ENCODE measurements at places on chromosomes 7 and 10.

- no peak for DNase-seq
Observed at GRCh38 chr7:158976468-158976848, 120.1 kb downstream of the DYNC2I1 start.

DNA sequence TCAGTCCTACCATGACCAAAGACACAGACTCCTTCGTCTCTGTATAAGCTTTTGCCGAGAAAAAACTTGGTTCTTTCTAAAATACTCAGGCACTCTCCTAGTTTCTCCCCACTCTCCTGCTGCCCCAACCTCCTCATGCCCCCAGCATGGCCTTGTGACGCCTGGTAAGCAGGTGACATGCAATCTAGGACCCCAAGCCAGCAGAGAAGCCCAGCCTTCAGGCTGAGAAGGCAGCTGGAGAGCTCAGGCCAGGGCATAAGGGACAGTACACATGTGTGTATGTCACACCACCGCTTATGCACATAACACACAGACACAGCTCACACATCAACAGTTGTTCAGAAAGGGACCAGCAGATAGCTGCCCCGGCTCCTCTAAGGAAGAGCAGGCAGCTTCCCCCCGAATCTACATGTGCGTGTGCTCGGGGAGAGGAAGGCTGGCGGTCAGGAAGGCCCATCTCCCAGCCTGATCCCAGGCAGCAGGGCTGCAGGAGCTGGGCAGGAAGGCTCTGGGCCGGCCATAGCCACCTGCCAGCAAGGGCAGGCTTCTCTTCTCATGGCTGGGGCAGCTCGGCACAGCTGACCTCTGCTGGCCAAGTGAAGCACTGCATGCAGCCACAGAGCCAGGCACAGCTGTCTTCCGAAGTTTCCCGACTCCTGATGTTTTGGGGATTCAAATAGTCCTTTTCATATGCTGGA lies 8.5 kb downstream of the DDX56 start:
- DNase-seq, result peak; percentile 64

DNA sequence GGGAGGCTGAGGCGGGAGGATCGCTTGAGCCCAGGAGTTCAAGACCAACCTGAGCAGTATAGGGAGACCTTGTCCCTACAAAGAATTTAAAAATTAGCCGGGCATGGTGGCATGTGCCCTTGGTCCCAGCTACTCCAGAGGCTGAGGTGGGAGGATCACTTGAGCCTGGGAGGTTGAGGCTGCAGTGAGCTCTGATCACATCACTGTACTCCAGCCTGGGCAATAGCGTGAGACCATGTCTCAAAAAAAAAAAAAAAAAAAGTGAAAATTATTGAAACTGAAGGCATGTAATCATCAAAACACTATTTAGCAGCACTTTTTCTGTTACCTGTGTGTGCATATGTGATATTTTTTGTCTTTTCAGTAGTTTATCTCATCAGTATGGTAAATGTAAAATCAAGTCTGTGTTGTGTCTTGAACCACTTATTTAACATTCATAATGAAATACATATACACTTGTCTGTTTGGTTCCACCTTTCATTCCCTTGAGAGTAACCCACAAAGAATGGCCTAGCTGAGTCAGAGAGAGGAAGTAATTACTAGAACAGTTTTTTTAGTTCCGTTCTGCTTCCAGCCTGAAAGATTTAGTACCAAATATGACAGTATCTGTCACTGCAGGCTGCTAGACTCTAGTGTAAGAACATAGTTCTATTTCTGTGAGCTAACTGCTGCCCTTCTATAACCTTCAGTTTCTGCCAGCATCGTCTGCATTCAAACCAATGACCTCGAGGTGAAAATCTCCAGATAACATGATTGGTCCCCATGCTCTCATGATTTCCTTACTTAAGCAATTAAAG lies 68.6 kb downstream of the MMRN2 start:
- DNase-seq, result no peak

- no peak for DNase-seq
Observed at GRCh38 chr7:97007583-97007861, 2.2 kb downstream of the DLX6 start.

GRCh38 chr7:122588621-122589020 lies 110.3 kb downstream of the RNF133 start:
- no peak for DNase-seq

GRCh38 chr7:16345979-16346958 lies 75.1 kb downstream of the CRPPA start:
- DNase-seq, result peak; percentile 13

GRCh38 chr7:20312562-20312961 lies 18.1 kb upstream of the ITGB8 start:
- DNase-seq, result no peak

DNA sequence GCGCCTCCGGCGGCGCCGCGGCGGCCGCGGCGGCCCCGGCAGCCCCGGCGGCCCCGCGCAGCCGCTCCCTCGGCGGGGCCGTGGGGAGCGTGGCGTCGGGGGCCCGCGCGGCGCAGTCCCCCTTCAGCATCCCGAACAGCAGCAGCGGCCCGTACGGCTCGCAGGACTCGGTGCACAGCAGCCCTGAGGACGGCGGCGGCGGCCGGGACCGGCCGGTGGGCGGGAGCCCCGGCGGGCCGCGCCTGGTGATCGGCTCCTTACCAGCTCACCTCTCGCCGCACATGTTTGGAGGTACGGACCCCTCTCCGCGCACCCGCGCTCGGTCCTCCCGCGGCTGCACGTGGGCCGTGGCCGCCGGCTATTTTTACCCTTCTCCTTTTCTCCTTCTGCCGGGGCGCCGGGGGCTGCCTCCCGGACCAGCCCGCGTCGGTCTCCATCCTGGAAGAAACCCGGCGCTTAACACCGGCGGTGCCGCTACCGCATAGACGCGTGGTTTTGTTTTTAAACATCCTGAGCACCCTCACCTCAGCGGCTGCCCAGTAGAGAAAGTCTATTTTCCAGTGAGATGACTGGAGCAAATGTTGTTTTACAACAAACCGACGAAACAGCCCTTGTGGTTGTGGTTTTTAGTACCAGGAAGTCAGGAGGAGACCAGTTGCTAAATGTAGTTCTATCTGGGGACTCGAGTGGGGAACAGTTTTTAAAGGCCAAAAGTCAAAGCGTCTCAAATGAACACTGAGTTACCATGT lies 1.3 kb downstream of the ZNRF2 start:
- peak; percentile 76 for DNase-seq

- peak; percentile 59 for DNase-seq
Observed at GRCh38 chr7:128031901-128032604, 816 bp upstream of the LRRC4 start.

GRCh38 chr7:45420843-45421495 lies 153.2 kb upstream of the ADCY1 start:
- DNase-seq, result no peak

DNA sequence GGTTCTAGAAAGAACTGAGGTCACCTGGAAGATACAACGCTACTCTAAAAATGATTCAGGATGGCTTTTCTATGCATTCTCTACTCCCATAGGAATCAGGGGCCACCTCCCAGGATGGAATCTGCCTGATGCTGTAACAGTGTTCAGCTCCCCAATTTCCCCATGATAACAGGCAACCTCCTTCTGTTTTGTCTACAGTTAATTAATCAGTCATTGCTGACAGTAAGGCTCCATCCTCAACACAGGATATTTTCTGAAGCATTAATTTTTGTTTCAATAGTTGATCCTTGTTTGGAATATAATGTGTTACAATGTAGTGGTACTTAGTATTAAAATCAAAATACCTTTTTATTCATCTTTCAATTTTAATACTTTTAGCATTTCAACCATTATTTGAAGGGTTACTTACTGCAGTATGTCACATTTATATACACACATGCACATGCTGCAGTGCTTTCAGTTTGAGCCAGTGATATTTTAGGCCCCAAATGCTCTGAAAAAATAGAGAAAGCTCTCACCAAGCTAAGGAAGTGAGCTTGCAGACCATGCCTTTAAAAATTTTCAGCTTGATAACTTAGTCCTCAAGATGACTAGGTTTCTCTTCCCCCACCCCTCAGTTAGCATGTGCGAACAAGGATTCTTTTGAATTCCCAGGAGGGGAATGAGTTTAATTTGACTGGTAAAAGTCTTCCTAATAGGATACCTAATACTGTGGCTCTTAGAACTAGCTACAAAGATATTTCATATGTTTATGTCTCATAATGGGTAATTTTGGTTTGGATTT lies 592 bp upstream of the PIK3CG start:
- DNase-seq, result no peak
